T47D (cell line): ENCODE measurements at places on chromosomes 3 and 15.

DNA sequence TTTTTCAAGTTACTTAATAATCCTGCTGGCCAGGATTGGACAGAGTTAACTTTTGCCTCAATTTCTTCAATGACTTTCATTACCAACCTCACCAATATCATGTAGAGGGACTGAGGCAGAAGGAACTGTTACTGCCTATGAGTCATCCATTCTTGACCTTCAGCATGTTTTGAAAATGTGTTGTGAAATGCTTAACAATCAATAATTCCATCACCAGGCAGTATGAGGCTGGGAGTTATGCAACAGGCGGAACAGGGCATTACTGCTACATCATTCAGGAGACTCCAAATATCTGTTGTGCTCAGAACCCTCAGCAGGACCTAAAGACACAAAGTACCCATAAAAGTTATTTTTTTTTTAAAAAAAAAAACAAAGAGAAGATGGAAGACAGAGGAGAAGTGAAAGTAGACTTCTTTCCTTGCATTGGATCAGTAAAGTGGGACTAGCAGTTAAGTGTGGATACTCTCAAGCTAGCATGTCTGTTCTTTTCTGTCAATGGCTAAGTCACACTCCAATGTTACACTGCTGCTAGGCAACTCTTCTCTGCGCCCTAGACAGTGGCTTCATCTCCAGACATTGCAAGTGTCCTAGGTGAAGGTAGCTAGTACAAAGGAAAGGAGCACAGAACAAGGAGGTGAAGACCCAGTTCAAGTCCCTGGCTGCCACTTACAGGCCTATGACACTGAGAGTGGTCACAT, 184.9 kb upstream of the LPP start:
- DNase-seq, result no peak

DNA sequence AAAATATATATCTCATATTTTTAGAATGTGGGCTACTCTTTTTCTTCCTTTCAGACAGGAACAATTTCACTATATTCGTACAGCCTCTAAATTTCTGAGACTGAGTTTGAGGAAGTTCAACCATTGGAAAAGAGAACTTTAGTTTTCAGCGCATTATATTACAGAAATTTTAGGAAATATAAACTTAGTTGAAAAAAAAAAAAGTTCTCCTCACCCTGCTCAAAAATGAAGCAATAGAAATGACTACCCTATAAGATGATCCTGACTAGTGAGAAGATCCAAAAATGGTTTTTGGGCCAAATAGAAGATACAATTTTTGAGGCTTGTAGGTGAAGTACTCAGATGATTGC, 139.6 kb downstream of the MCTP2 start:
- no peak for DNase-seq

DNA sequence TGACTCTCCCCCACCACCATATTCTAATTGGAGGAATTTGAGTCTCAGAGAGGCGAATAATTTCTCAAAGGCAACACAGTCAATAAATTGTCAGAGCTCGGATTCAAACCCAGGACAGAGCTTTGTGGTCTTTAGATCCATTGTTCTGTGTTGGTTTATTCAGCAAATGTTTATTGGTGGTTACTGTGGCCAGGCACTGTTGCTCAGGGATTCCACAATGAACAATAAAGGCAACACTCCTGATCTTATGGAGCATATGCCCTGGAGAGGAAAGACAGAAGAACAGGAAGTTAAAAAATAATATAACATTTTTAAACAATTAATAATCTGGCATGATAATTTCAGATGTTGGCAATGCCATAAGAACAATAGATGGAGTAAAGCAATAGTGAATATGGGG, 291.7 kb upstream of the NR2E3 start:
- DNase-seq, result no peak

GRCh38 chr15:95503107-95503506, 827.4 kb upstream of the NR2F2 start:
- no peak for DNase-seq

DNA sequence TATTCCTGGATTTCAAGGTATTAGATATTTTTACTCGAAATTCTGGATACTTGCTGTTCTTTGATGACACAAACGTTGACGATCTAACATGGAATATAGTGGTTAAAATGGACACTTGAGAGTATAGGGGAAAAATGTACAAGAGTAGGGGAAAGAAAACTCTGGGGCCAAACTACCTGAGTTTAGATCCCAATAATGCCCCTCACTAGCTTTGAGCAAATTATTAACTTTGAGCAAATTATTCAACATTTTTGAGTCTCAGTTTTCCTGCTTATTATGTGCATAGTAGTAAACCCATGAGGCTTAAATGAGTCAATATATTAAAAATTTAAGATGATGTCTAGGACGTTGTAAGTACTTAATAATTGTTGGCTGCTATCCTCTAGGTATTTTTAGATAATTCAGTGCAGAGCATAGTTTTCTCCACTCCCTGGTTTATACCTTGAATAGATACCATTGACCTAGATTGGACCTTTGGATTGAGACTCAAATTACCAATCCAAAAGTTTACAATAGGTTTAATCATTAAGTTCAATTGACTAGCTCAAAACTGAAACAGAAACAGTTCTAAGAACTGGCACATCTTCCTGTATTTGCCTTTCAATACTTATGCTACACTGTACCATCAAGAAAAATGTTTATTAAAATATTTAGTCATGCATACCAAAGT, 4.5 kb downstream of the ADGRG7 start:
- no peak for DNase-seq

GRCh38 chr3:122714273-122714672, 33.6 kb downstream of the PARP14 start:
- DNase-seq, result no peak
